ENCODE measurements at places on chromosomes 6 and 20.

GRCh38 chr6:82330171-82330804, 33.3 kb upstream of the TPBG start:
- DNase-seq, result no peak

DNA sequence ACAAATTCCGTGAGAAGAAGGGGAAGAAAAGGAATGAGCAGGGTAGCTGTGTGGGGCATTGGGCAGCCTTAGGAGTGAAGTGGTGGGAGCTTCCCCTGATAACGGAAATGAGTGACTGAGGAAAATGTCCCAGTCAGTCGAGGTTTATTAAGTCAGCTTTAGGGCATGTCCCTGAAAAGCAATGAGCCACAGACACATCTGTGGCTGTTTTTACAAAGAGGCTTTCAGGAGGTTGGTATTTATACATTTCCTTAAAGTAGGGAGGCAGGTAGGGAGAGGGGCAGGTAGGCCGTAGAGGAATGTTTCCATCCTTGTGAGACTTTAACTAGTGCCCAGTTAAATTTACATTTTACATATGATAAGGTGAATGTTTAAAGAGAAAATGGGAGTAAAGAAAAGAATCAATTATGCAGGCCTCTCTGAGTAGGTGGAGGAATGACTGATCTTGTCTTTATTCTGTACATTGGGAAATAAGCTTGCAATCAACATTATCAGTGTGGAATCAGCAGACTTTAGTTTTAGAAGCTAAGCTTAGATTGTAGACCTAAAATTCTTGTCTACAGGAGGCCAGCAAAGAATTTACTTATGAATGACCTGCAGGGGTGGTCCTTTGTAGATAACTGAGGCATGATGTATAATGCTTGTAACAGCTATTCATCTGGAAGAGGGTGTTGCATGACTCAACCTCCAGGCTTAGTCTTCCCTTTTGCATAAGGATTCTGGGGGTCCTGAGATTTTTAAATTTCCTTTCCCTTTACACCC, 18.5 kb downstream of the SLC22A2 start:
- no peak for DNase-seq

DNA sequence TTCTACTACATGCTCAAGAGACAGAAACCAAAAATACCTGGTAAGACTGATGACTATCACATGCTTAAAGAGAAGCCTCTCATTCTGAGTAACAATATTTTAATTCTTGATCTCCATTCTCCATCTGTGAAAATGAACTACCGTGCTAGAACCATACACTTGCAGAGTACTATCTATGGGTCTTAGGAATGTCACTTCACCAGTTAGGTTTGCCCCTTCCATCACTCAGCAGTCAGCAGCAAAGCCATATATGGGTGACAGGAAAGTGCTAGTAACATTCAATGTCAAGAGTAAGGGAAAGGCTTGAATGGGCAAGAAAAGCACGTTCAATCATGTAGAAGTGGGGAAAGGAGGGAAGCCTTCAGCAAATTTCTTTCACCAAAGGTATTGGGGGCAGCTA, 2.3 kb downstream of the DNAAF9 start:
- DNase-seq, result no peak

GRCh38 chr6:147384029-147384428, 124.5 kb upstream of the SAMD5 start:
- no peak for DNase-seq

DNA sequence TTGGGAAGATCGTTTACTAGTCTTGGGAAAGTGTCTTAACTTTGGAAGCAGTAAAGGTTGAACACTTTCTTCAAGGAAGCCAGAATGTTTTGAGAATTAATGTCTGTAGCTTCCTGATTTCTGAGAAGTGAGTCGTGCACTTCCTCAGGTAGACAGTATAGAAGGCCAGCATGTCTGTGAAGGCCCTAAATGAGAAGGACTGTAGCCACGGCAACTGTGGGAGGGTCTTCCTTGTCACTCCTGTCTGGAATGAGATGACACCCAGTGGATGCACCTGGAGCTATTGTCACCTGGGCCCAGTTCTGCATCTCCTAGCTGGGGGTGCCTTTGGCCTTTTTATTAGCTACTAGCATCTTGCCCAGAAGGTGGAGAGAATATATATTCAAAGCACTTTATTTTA, 8.8 kb downstream of the STX16 start:
- DNase-seq, result no peak

DNA sequence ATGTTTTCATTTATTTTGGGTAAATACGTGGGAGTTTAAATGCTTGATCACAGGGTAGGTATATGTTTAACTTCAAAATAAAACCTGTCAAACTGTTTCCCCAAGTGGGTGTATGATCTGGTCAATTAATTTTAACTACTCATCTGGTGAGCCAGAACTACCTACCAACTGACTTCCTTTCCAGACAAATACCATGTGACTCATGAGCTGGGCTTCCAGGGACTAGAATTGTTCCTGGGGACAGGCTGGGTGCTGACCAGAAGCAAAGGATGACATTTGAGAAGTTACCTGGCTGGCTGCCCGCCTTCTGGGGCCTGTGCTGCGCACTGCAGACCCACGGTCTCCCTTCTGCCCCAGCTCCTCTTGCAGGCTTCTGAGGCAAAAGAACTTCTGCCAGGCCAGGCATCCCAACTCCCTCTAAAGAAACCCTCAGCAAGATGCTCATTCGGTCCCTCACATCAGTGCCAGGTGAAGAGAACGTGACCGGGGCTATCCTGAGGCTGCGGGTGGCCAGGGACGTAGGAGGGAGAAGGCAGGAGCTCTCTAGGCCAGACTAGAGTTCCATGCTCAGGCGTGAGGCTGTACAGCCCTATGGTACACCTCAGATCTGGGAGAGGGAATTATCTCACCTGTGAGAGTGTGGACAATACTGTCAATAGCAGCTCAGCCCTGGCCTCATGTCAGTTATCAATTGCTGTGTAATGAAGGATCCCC, 103.6 kb downstream of the JPH2 start:
- DNase-seq, result no peak

GRCh38 chr6:5249451-5250122, 11.2 kb downstream of the LYRM4 start:
- DNase-seq, result no peak

DNA sequence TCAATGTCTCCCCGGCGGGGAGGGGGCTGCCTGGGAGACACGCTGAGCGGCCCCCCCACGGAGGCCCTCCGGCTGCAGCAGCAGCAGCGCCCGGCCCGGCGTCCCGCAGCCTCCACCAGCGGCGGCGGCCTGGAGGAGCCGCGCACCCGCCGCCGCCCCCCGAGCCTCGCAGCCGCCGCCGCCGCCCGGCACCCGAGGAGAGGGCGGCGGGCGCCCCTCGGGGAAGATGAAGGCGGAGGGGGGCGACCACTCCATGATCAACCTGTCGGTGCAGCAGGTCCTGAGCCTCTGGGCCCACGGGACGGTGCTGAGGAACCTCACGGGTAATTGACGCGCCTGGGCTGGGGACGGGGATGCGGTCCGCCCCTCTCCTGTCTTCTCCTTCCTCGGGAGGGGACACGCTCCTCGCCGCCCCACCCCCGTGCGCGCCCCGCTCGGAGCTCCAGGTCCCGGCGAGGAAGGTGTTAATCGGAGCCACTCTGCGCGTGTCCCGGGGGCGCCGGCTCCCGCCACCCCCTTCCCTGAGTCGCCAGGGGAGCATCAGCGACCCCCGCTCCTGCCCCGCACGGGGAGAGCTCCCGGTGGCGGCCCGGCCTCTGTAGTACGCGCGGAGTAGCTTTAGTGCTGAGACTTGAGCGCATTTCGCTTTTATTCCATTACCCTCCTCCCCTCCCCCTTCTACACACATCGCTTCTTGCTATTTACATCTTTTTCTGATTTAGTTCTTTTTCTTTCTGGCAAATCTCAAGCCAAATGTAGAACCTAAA, 686 bp downstream of the TMEM170B start:
- DNase-seq, result no peak

- DNase-seq, result no peak
Measured at GRCh38 chr6:14983599-14984518, 262.0 kb upstream of the JARID2 start.

DNA sequence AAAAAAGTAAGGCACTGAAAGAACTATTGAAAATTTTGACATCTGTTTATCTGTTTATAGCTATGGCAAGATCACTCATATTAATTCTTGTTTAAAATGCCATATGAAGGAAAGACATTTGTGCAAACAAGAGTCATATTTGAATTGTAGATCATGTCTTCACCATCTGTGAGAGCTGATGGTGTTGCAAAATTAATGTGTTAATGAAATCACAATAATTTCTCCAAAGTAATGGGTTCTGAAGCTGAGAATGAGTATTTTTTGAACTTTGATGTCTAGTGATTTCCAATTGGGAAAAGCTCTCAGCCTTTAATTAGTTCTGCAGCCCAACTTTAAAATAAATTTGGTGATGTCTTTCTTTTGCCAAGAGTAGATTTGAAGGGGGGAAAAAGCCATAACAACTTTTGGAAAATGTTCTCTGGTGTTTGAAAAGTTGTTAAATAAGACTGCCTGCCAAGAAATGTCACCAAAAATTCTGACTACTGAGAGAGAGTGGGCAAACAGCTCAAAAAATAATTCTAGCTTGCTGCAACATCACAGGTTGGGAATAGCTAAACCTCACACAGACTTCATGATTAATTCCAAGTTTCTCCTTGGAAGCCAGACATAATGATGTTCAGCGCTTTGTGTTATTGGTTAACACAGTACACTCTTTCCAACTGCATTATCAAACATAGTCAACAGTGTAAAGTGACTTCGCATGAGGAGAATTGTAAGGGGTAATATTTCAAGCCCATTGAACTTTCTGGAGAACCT, 142.6 kb downstream of the SOBP start:
- DNase-seq, result no peak

DNA sequence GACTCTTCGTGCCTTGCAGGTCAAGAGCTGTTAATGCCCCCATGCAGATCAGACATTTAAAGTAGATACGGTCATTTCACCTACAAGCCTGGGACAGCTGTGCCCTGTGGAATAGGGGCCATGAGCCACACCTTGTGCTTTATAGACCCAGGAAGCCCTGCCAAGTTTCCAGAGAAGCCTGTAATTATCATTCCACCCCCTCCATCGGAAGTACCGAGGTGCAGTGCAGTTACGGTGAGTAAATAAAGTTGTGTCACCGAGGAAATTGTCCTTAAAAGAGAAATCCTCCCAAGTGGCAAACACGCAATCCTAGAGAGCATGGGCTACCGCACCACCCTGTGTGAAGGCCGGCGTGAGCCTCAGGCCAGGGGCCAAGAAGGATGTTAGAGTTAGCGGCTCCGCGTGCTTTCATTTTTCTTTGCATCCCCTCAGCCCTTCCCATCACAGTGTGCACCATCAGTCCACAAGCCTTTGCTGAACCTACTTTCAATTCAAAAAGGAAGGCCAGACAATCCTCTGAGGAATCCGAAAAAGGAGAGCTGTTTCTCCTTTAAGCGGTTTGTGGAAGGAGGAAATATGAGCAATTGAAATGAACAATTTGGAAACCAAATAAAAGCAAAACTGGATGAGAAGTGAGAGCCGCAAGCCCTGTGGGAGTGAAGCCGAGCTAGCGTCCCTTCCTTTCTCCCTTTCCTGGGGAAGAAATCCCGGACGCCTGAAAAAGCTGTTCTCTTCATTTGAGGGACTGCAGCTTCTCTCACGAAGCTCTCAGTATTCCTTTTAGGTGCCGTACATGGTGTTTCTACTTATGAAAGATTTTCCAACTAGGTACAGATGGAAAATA, 183.3 kb upstream of the PDE10A start:
- no peak for DNase-seq

- no peak for DNase-seq
Measured at GRCh38 chr6:13859871-13860555, 45.7 kb upstream of the MCUR1 start.

DNA sequence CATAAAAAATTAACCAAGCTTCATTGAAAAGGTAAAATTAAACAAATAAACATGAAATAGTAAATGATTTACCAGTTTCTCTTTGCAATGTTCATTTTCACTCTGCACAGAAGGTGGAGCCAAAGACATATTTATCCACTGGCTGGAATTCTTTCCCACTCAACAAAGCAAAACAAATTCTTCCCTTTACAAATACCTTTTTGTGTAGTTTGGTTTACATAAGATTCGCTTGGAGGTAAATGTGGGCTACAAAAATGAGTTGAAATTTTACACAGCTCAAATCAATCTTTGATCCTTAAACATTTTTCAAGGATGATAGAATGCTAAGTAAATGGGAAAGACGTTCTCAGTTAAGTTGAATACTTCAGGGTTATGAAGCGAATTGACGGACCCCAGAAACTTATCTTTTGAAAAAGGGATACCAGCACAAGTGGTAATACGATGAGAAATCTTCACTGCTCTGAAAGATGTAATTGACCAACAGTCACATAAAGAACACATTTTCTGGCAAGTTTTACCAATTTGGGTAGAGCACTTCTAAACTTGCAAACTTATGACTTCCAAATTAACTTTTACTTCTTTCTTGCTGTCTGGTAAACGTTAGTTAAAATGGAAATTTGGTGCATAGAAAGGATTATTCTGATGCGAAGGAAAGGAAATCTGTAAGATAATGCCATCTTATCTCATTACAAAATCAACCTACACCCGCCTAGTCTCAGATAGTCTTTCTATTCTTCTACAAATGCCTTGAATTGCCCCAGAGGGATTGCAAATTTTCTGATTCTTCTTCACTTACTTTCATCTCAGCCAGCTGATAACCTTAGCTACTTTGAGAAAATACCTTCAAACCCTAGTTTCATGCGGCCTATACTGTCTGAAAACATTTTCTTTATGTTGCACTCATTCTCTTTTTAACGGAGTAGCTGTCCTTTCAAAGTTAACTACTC, 4.7 kb upstream of the GJA1 start:
- no peak for DNase-seq

DNA sequence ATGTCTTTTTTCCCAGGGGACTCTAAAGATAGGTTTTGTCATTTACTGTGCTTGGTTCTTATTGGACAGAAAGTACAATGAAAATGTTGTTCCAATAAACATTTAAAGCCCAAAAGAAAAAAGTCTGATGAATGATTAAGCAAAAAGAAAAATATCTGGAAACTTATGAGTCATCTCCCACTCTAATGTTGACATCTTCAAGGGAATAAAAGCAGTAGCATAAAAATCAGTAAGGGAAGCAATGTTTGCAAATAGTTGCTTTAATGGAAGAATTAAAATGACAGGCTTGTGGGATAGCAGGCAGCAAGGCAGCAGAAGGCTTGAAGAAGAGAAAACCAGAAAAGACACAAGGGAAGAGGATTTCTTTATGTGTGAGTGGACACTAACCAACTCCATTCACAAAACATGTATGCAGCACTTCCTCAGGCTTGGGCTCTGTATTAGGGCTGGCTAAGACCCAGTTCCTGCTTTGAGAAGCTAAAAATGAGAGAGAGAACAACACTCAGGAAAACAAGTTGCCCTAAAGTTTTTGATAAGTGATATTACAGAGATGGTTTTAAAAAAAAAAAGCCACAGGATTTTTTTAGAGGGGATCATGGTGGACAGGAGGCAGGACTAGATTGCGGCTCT, 263.2 kb upstream of the NT5E start:
- DNase-seq, result no peak

DNA sequence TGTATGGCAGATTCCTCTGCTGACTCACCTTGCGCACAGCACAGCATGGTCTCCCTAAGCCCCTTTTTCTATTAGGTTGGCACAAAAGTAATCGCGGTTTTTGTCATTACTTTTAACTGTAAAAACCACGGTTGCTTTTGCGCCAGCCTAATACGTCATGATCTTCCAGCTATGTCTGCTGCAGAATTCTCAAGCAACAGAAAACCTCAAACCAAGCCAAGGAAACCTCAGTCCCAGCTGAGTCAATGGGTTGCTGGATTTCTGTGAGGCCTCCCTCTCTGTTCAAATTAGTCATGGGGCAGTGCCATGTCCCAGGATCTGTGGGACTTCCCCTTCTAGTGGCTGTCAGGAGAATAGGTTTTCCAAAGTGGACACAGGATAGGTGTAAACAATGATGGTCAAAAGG, 15.7 kb upstream of the ENPP1 start:
- DNase-seq, result no peak

- DNase-seq, result no peak
Measured at GRCh38 chr6:90575267-90575666, 11.6 kb downstream of the MAP3K7 start.

All from bone marrow (tissue), 2 donors.